ENCODE measurements at places on chromosomes 6 and 20.

DNA sequence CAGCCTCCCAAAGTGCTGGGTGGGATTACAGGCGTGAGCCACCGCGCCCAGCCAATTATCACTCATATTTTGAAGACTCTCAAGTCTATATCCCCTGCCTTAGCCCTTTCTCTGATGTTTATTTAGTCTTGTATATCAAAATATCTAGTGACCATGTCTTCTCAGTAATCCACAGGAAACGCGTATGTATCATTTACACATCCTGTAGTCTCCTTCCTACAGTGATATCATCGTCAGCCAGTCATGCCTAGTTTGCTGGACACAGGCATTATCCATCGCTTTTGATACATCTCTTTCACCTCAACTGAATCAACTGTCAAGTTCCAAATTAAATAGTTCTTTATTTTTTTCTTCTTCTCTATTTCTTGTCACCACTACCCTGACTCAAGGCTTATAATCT lies 223.7 kb downstream of the NKAIN2 start:
- no peak for DNase-seq

DNA sequence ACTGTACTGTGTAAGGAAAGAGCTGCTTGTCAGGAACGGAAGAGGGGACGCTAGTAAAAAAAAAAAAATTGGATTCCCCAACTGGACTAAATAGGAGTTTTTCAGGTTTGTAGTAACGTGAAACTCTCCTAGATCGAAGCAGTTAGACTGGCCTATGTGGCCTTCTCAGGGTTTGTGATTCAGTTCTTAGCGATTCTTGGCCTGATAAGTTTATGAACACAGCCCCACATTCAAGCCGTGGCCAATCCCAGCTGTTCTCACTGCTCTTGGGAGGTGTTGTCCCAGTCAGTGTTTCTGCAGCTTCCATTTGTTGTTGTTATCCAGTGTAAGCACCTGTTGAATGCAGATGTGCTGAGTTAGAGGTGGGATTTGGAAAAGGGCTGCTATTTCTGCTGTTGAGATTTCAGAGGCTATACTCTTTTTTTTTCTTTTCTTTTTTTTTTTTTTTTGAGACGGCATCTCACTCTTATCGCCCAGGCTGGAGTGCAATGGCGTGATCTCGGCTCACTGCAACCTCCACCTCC lies 29.7 kb downstream of the TAF8 start:
- DNase-seq = no peak

GRCh38 chr6:168716581-168716980 lies 275.6 kb downstream of the SMOC2 start:
- no peak for DNase-seq

DNA sequence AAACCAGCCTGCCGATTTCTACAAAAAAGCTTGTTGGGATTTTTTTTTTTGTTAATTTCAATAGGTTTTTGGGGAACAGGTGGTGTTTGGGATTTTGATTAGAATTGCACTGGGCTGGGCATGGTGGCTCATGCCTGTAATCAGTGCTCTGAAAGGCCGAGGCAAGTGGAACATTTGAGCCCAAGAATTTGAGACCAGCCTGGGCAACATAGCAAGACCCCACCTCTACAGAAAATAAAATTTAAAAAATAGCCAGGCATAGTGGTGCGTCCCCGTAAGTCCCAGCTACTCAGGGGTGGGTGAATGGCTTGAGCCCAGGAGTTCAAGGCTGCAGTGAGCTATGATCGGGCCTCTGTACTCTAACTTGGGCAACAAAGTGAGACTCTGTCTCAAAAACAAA lies 40.5 kb upstream of the ASF1A start:
- DNase-seq = no peak

DNA sequence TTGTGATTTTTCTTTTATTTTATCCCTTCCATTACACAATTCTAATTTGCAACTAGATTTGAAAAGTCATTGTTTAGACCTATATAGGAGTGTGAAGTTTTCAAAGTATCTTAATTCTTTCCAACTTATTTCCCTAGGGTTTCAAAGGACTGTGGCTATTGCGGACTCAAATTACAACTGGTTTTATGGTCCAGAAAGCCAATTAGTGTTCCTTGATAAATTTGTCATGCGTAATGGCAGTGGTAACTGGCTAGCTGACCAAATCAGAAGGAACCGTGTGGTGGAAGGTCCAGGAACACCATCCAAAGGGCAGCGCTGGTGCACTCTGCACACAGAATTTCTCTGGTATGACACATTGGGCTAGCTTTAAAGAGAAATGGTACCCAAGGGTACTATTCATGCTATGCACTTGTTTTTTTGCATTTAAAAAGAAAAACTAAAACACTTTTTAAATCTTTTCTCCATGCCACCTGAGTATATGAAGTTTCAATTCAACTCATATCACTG lies 27.9 kb upstream of the CALHM6 start:
- no peak for DNase-seq

GRCh38 chr6:26231006-26231587 lies 133.9 kb upstream of the BTN3A2 start:
- DNase-seq = no peak

DNA sequence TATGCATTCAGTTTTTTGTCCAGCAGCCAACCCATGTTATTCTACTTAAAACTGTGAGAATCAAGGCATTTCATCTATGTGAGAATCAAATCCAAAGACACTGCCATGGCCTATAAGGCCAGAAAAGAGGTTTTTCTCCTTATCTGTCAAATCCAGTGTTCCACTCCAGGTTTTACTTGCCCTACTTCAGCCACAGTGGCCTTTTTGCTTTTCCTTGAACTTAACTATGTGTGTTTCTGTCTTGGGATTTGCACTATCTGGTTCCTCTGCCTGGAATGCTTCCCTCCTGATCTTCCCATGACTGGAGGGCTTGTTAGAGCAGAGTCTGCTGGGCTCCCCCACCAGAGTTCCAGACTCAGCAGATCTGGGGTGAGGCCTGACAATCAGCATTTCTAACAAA lies 113.1 kb upstream of the DOK5 start:
- DNase-seq = no peak

DNA sequence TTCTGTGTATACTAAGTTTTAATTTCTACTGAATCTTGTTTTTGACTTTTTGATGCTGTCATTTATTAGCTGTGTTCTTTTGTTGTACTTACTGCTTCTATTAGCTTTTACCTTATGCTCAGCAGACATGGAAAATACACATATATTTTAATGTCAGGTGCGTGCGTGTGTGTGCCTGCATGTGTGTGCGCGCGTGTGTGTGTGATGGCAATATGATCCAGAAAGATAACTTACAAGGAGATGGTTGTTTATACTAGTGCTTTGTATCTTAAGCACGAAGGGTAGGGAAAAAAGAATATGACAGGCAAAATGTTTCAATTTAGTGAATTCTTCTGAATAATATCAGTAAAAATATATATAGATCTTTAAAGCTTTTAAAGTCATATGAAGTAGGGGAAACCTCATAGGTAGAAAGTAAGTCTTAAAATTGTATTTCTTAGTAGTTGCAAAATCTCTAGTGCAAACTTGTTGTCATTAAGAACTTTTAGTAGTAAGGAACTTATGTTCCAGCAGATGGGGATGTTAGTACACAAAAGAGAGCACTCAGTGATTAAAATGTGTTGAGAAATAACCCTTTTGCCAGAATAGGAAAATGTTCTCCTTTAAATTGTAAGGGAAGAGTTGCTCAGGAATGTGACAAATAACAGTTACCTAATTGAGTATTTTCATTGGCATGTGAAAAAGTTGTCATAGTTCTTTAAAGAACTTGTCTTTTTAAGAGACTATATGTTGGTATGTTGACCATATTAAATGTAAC lies 13.2 kb downstream of the QKI start:
- no peak for DNase-seq

DNA sequence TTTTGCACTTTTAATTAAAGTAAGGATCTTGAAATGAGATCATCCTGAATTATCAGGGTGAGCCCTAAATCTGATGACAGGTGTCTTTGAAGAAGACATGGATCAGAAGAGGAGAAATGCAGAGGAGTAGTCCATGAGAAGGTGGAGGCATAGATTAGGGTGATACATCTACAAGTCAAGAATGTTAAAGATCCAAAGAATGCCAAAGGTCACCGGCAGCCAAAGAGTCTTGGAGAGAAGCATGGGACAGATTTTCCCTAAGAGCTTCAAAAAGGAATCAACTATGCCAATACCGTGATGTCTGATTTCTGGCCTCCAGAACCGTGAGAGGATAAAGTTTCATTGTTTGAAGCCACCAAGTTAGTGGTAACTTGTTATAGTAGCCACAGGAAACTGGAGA lies 59.0 kb upstream of the THEMIS start:
- no peak for DNase-seq

GRCh38 chr20:47051936-47052526 lies 157.4 kb downstream of the EYA2 start:
- DNase-seq = no peak

GRCh38 chr6:115004982-115005381 lies 662.2 kb upstream of the HS3ST5 start:
- no peak for DNase-seq

- DNase-seq = no peak
Observed at GRCh38 chr20:8335495-8336195, 203.6 kb downstream of the PLCB1 start.

Measured in activated T-cell treated with anti-CD3 and anti-CD28 coated beads for 48 hours (primary cell).